ENCODE measurements at places on chromosomes 7 and 10. TPM values are rescaled to one million over a fixed set of nuclear protein-coding genes. Genes with fewer than 3 reads are reported as not detected.

- peak; percentile 39 for DNase-seq
Observed at GRCh38 chr10:113026679-113027078, 76.6 kb downstream of the TCF7L2 start.

DNA sequence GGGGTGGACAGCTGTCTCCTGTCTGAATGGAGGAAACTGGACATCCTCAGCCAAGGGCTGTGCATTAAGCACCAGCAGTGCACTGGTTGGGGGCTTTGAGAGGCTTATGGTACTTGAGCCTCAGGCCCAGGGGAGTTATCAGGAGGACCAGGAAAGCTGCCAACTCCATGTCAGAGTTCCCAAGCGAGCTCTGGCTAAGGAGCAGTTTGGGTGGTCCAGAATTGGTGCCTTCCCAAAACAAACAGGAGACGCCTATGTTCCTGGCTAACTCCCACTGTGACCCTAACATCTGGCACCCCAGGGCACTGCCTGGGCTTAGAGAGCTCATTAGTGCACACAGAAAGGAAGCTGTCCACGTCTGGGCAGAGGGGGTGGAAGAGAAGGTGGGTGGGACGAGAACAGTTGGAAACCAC, 408.6 kb upstream of the NPVF start:
- no peak for DNase-seq

- DNase-seq: peak; percentile 77
Observed at GRCh38 chr10:123301077-123301857, 147.1 kb downstream of the BUB3 start.

Gene PRKCQ
- total RNA-seq: 7.1 TPM

DNA sequence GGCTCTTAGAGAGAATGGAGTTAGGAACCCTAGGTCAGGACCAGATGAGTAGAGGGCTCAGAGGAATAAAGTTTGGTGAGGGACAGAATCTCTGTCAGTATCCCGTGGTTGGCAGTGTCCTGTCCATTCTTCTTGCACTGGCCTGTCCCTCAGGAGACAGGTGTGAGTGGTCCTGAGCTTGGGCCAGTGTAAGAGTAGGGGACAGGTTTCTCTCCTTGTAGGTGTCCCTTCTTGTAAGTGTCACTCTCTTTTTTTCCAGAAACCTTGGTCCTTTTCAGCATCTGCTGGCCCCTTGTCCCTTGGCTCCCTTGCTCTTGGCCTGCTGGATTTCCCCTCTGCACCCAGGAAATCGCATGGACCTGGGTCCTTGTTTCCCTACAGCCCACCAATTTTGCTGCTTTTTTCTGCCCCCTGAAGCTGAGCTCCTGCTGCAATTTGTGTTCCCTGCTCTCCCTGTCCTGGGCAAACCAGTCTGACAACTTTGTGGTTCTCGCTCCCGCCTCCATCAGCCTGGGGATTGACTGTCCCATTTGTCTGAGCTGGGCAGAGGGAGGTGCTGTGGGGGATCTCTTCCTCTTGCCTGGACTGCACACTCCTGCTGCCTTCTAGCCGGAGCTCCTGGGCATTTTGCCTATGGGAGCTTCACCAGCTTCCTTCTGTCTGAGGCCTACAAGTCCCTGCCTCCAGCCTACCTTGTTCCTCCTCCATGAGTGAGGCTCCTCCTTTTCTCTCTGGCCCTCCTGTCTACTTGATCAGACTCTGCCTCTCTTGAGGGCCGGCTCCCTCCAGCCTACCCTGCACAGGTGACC, 6.5 kb downstream of the TSPAN14 start:
- peak; percentile 27 for DNase-seq

Gene HOXA10
- total RNA-seq: 12.3 TPM

DNA sequence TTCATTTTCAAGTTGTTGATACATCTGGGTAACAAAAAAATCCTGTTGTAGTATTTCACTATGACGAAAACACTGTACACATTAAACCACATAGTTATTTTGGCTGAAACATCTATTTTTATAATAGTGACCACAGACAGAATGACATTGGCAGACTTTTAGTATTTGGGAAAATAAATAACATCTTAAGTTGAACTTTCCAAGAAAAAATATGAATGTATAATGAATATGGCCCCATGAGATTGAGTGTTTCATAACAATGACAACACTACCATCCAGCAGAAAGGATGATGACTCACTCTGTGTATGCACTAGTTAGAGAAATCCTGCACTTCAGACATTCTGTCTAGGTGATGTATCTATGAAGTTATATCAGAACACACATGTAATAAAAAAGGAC, 118.1 kb downstream of the SEMA3D start:
- peak; percentile 51 for DNase-seq

GRCh38 chr10:89091496-89091895, 100.9 kb downstream of the FAS start:
- no peak for DNase-seq

GRCh38 chr10:132396494-132397035, 435 bp upstream of the PWWP2B start:
- DNase-seq: peak; percentile 68

DNA sequence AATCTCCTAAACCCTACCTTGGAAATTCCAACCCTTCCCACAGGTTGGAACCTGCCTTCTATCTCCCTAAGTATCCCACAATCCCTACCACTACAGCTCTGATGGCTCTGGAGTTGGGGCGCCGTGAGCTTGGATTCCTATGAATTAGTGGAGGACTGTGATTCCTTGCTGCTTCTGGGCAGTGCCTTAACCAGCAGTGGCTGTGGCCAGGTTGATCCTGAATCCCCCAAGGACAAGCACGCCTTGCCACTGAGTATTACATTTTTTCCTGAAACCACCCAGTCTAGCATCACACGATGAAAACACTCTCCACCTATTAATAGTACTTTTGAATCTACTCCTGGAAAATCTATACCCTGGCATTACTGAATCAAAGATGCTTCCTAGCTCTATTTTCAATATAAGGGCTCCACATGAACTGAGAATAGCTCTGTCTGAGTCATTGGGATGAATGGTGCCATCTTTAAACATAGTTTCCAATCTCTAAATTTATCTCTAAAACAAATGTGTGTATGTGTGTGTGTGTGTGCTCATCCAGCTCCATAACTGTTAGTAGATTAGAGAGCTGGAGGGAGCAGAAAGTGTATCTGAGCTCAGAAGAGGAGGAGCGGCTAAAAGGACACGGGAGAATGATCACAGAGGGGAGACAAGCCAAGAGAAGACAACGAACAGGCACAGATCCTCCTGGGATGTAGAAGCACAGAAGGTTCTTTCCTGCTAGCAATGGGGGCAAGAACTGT, 11.9 kb upstream of the INPP5F start:
- no peak for DNase-seq

DNA sequence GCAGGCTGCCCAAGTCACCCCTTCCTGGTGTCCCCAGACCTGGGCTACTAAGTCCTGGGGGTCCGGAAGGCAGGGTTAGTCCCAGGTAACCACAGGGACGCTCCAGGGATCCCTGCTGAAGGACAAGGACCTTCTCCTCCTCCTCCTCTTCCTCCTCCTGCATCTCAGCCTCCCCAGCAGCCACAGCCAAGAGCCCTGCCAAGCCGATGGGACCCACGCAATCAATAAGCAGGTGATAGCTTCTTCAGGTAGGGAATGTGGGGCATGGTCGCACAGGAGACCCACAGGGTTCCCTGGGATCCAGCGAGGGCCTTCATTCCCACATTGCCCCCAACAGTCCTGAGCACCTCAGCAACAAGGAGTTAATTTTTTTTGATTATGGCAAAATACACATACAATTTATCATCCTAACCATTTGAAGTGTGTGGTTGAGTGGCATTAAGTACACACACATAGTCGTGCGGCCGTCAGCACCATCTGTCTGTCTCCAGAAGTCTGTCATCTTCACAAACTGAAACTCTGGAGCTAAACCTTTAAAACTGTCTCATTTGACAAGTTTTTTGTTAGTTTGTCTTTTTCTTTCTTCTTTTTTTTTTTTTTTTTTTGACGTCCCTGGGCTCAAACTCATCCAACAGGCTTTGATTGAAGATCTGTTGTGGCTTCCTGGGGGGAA, 12.1 kb downstream of the CRYGN start:
- no peak for DNase-seq

Gene LARP4B
- 23.6 TPM for total RNA-seq

DNA sequence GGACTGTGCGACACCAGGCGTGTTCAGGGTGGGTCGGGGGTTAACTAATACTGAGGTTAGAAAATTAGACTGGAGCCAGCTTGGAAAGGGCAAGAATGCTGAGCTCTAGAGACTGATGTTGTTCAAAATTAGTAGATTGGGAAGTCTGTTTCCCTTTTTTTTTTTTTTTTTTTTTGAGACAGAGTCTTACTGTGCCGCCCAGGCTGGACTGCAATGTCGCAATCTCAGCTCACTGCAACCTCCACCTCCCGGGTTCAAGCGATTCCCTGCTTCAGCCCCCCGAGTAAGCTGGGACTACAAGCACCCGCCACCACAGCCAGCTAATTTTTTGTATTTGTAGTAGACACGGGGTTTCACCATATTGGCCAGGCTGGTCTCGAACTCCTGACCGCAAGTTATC, 2.7 kb upstream of the CPVL start:
- no peak for DNase-seq

DNA sequence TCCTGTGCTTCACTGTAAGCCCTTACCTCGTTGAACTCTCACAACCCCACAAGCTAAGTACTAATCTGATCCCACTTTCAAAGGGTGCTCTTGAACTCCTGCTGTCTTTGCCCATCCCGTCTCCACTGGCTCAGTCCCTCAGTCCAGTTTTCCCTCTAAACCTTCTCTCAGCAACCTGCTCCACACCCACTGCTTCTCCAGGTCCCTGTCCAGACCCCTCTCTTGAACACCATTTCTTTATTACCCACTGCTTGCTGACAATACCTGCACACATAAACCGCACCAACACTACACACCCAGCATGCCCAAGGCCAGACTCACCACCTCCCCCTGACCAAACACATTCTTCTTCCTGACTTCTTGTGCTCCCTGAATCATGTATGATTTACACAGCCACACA, 343.3 kb downstream of the GRID1 start:
- no peak for DNase-seq

- no peak for DNase-seq
Observed at GRCh38 chr10:118871244-118871865, 116.6 kb upstream of the CACUL1 start.

DNA sequence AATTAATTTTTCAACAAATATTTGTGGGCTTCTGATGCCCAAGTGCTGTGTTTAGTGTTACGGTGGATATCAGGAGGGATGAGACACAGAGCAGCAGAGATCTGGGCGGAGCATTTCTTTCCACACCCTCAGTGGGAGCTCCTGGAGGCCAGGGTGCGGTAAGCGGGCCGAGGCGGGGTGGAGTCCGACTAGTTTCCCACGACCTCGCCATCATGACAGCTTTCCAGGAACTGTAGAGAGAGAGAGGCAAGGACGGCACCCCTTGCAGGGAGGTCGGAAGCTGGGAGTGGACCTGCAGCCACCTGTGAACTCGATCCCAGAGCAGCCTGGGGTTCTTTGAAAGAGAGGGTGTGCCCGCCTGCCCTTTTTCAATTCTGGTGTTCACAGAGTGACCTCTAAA, 128.2 kb downstream of the ACTR3B start:
- no peak for DNase-seq

- DNase-seq: no peak
Observed at GRCh38 chr10:3372281-3372680, 199.7 kb upstream of the PITRM1 start.

Gene CNTNAP2
- 6.2 TPM for total RNA-seq

Gene KAZALD1
- total RNA-seq: 12.2 TPM

Gene CPA5
- not detected for total RNA-seq

GRCh38 chr10:100315615-100316014, 14.4 kb downstream of the PKD2L1 start:
- no peak for DNase-seq

Gene AGR3
- not detected for total RNA-seq

Gene GLCCI1
- total RNA-seq: 6.0 TPM

DNA sequence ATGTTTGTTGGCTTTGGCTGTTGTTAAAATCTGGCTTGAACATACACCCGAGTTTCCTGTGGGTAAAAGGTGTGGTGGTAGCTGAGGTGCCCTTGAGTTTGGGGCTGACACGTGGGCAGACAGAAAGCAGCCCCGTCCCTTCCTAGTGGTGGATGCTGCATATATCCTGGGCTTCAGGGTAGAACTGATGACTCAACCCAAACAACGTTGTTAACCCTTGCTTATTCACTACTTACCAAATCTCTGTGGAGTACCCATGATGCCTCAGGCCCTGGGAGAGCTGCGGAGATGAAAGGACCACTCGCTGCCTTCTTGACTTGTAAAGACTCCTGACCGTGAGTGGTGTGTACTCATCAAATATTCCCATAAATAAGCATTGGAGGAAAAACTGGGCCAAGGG, 245.1 kb downstream of the RAB11FIP2 start:
- DNase-seq: peak; percentile 11

Gene CACNA2D1
- 5.4 TPM for total RNA-seq

Gene TBX20
- 1.9 TPM for total RNA-seq

DNA sequence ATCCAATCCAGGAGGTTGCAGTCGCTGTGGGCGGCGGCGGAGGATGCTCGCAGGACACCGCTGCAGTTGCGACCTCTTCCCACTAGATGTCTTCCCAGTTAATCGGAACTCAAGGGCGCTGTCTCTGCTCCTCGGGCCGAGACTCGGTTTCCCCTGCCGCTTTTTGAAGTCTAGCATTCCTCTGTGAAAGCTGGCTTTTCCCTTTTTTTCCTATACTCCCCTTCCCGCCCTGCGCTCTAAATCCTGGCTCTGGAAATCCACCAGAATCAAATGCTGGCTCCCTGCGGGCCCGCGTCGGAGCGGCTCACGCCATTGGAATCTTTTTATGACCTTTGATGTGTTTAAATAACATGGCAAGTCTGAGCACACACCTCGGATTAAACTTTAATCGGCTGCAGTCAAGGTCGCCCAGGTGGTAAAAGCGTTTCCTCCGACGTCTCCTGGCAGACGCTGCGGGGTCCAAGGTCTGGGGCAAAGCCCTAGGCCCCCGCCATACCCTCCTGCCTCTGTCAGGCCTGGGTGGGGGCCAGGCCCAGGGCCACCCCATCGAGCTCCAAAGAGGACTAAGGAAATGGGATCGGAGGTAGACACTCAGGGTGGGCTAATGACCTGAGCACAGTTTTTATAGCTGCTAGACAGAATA, 10.7 kb upstream of the HOXA13 start:
- DNase-seq: peak; percentile 71

Gene CTAGE15
- not detected for total RNA-seq

DNA sequence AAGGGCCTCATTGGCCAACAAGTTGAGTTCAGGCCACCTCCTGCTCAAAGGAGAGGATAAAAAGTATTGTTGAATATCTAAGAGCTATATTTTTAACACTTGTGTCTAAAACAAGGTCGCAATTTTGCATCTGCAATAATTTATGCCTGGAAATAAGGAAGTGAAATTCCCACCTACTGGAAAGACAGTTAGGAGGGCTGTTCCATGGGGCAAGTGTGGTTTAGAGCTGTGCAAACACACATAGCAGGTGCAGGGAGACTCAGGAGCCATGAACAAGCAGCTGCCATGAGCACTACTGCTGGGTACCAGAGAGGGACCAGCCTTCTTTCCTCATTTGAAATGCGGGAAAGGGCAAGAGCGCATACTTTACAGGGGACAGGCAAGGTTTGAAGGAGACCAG, 35.5 kb upstream of the IKZF1 start:
- no peak for DNase-seq

Gene PON1
- not detected for total RNA-seq

DNA sequence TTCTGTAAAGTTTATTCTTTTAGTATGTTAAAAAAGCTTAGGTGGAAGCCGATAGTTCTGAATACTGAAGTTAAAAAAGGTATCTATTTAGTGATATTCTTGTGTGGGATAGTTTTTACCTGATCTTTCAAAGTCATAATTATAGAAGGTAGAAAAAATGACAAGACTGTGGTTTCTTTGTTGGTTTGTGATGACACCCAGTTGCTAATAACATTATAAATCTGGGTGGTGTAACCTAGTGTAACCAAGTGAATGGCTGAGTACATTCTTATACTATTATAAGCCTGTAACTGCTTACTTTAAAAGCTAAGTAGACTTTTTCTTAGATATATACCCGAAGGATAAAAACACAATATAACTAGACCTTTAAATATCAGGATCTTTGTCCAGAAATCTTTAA, 2.3 kb downstream of the CDK13 start:
- no peak for DNase-seq
